ENCODE measurements at places on chromosomes 3 and 15.

GRCh38 chr3:185693985-185694653 lies 108.0 kb downstream of the SENP2 start:
- no peak for DNase-seq

GRCh38 chr3:50138266-50139200 lies 16.6 kb upstream of the SEMA3F start:
- no peak for DNase-seq

- DNase-seq = no peak
Measured at GRCh38 chr3:63333815-63334214, 55.7 kb downstream of the SYNPR start.

DNA sequence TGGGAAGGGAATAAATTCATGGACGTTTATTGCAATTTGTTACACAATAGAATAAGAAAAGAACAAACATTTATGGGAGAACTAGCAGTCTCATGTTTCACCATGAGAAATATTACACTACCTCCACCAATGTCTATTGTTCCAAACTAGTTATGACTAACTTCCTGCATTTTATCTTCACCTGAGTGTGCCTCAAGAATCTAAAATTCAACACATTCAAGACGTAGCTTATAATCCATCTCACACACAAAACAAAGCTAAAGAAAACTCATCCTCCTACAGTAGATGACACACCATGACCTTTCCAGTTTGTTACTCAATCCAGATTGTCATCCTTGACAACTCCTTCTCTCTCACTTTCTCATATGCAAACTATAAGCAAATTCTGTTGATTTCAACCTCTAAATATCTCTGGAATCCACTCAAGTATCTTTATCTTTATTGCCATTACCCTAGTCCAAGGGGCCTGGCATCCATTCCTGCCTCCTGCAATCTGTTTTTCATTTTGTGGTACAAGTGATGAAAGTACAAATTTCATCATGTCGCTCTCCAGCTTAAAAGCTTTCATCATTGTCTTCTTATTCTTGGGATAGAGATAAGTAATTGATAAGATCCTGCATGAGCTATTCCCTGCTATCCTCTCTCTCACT lies 229.9 kb downstream of the NR2F2 start:
- no peak for DNase-seq

DNA sequence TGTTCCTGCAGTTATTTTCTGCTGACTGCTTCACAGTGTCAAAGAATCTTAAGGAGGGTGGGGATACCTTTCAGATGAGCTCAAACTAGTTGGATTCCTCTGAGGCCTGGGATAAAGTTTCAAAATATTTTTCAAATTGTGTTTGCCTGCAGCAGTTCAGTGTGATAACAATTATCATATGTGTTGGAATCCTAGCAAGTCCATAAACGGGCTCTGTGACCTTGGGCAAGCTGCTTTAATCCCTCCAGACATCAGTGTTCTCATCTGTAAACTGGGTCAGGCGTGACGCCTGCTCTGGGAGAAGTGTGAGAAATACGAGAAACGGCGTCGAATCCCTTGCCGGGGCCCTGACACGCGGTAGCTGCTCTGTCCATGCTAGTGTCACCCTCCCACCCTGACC lies 153.5 kb downstream of the UACA start:
- no peak for DNase-seq

GRCh38 chr15:78838489-78838888 lies 27.2 kb upstream of the ADAMTS7 start:
- no peak for DNase-seq

DNA sequence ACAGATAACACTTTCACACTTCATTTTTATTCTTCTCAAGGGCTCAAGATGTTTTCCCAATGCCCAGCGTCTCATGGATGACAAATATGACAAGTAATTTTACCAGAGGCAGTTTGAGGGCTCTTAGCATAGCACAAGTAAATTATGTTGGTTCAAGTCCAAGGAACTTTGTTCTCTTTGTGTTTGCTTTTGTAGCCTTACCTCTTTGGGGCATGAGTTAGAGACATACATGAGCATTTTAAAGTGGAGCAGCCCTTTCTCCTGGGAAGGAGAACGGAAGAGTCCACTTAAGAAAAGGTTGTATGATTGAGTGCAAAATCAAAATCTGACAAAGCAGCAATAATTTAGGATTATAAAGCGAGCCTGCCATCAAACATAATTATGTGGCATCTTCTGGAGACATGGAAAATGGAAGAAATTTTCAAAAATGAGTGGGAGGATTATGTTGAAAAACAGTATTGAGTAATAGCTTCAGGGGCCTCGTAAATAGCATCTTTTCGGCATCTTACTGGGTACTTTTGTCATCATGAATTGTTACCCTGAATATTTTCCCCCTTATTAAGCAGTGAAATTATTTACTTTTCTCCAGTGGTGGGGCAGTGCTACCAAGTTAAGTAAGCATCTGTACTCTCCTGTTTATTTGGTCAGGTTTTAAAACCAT lies 65.9 kb downstream of the PGPEP1L start:
- DNase-seq = no peak

Measured in stimulated activated naive CD4-positive, alpha-beta T cell treated with Interleukin-2 at 50 U/mL for 16 hours (primary cell).